Mammary epithelial cell (primary cell): ENCODE measurements at places on chromosomes 5 and 9.

DNA sequence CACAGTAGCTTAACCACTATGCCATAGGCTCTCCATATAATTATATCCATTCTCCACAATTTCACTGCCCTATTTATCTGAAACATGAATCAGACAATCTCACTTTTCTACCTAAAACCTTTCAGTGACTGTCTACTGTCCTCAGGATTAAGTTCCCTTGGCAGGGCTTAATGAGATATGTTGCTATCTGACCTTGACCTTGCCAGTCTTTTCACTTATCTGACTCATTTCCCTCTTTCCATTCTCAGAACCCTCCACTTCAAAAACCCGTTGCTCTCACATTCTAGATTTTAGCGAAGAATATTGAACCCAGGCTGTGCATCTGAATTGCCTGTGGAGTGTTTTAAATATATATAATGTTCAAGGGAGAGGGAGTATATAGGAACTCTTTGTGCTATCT lies 452.1 kb upstream of the MPDZ start:
- no peak for DNase-seq

- no peak for DNase-seq
These were observed 254.4 kb upstream of the CDH10 start for GRCh38 chr5:24899180-24899579.

GRCh38 chr9:114503009-114503408 lies 2.3 kb downstream of the WHRN start:
- DNase-seq = no peak

DNA sequence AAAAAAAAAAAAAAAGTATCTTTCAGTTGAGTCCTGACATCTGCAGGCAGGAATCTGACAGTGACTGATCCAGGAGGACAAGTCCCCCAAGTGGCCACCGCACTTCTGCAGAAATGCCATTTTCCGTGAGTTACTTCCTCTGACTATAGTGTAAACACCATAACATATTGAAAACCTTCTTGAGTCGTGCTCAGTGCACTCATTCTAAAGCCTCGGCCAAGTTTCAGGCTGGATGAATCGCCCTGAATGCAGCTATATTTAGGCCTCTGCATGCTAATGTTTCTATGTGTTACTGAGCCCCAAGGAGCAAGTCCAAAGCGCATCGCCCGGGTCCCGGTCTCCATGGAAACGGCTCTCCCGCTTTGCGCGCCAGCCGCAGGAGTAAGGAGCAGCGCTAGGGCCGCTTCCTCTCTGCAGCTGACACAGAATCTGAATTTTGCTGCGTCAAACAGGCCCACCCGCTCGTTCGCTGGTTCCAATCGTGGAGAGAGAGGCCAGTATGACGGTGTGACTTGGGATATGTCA lies 335.4 kb downstream of the MSX2 start:
- DNase-seq = no peak

DNA sequence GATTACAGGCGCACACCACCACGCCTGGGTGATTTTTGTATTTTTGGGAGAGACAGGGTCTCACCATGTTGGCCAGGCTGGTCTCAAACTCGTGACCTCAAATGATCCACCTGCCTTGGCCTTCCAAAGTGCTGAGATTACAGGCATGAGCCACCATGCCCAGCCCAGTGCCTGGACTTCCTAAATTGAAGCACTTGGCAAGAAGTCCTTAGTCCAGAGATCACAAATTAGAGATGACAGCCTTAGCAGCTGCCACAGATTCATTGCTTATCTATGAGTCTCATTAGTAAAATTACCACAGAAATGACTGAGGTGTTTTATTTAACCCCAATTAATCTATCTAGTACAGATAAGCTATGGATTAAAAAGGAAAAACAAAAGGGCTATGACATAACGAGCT lies 19.2 kb downstream of the EFCAB9 start:
- no peak for DNase-seq
